ENCODE measurements at places on chromosomes 7 and 10.
A peak's percentile ranks its signal among the peaks of the same experiment; 100 is the strongest.

- DNase-seq = no peak
These were observed 35.8 kb upstream of the EZH2 start for GRCh38 chr7:148919859-148920258.

GRCh38 chr10:80471715-80472233 lies 17.7 kb downstream of the TSPAN14 start:
- DNase-seq = no peak

DNA sequence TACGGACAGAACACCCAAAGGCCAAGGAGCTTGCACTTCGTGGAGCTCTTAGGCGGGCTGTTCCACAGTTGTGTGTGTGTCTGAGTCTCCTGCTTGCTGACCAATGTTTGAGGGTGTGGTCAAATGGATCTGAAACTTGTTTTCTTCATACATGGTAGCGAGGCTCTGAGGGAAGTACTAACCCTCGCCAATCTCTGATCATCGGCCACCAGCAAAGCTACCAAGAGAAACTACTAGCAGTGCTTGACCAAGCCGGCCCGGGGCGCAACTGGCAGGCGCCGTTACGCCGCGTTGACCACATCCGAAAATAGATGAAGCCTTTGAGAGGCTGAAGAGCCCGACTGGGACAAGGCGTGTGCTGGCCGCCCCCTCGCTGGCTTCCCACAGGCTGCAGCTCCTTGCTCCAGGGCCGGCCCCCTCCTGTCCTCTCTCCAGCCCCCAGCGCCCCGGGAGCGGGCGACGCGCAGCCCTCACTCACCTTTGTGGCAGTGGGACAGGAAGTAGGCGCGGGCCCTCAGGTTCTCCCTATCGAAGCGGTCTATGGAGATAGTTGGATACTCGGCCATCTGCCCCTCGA lies 384 bp downstream of the DCLRE1C start:
- no peak for DNase-seq

DNA sequence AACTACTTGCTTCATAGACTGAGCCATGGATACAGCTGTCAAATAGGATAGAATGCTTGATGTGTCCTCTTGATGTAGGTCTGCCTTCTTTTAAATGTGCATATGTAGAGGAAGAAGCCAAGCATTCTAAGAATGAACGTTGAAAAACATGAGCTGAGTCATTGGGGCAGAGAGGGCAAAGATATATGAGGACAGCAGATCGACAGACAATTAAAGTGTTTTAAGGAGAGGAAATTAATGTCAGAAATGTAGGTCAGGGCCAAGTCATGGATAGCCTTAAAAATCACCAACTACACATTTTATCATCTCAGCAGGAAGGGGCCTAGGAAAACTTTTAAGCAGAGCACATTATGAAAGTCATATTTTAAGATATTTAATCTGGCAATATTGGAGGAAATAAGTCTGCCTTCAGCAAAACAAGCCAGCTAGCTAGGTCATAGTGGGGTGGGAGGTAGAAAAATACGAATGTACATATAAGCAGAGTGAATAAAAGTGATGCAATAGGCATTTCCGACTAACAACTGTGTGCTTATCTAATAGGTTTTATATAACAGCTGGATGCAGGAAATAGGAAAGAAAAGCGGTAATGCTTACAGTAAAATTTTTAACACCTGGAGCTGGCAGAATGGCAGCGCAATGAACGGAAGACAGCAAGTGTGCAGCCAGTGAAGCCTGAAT lies 638.3 kb upstream of the TPK1 start:
- no peak for DNase-seq

DNA sequence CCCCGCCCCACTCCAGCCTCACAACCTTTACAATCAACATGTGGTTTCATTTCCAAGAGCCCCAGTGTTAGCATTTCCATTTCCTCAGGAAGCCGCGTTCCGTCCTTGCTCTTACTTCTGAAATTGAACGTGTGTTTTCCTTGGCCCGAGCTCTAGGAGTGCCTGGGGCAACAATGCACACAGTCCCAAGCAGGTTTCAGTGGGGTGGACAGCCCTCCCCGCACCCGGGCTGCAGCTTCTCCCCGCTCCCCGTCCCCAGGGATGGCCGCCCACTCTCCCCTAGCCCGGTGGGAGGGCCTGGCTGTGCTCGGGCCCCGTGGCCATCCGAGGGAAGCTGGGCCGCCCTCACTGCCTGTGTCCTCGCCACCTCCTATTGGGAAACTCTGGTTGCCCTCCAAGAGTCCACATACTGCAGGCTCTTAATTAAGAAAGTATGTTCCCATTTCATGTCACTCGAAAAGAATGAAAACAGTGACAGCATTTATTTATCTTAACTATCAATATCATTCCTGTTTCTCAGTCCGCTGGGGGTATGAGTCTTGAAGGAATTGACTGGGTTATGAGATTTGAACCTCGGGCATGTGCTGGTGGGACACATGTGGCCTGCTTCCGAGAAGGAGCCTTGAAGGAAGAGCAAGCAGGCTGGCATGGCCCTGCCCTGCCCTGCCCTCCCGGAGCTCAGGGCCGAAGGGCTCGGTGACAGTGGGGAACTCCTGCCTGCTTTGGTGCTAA lies 163.8 kb downstream of the GRK5 start:
- DNase-seq = no peak

GRCh38 chr10:63537536-63537935 lies 16.3 kb downstream of the REEP3 start:
- DNase-seq = no peak

GRCh38 chr7:41103331-41103730 lies 599.6 kb downstream of the INHBA start:
- peak; percentile 6 for DNase-seq

- DNase-seq = no peak
These were observed 11.8 kb downstream of the MDFIC start for GRCh38 chr7:114933658-114934057.

- no peak for DNase-seq
These were observed 132.6 kb downstream of the CUL2 start for GRCh38 chr10:34957531-34957930.

DNA sequence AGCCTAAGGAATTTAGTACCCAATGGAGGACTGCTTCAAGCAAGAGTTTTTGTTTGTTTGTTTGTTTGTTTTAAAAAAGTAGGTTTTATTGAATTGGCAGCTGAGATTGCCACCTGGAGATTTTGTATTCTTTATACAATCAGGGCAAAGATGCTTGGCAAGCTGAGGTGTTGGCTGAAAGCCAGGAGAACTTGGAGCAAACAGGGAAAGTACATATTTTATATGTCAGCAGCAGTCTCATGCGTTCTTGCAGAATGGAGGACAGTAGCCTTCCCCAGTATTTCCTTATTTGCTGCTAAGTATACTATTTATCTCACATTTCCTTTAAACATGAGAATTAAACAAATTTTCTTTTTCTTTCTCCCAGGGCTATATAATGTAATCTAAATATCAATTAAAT lies 22.6 kb upstream of the ICA1 start:
- no peak for DNase-seq

DNA sequence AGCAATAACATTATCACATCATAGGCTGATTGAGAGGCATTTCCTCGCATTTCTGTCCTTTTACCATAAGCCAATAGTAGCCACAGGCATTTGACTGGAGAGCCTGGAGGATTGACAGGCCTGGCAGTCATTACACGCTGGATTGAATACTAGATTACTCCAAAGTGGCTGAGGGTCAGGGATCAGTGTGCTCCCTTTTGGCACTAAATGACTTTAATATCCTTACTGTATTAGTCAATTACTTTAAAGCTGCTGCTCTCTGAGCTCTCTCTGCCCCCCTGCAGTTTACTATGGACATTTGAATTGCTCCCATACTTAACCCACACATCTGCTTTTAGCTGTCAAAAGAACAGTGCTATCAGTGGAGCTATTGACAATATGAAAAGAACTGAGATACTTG lies 302.0 kb downstream of the TFEC start:
- no peak for DNase-seq

GRCh38 chr10:106991091-106991490 lies 173.4 kb downstream of the SORCS1 start:
- DNase-seq = no peak

- DNase-seq = no peak
These were observed 27.1 kb downstream of the MET start for GRCh38 chr7:116698930-116699721.

DNA sequence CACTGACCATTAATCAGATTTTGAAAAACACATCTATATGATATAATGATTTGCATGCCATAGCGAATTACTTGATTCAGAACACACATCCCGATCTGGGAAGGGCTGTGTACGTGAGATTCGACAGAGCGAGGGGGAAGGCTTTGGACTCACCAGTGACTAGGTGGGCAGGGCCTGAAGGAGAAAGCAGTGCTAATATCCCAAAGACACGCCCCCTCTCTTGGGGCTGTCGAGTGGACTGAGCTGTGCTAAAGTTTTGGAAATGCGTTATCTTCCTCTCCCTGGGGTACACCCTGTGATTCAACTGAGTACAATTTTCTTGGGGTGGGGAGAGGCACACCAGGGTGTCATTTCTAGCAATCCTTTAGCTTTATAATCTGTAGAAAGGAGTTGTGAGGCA lies 1.8 kb downstream of the LRRC17 start:
- no peak for DNase-seq

DNA sequence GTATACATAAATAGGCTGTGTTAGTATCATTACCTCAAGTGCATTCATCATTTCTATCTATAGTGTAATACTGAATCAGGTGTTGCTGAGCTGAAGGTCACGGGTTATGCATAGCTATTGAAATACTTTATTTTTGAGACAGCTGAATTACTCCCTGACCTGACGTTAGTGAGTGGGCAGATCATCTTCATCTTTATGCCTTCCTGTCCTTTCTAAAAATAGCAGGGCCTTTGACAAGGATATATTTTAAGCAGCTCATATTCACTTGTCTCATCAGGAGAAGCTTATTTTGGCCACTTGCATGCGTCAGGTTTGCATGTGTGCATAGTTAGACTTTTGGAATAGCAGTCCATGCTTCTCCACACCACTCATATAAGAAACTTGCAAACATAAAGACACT lies 63.6 kb upstream of the DKK1 start:
- DNase-seq = no peak

- no peak for DNase-seq
These were observed 35.1 kb downstream of the LRRC20 start for GRCh38 chr10:70347321-70347720.

DNA sequence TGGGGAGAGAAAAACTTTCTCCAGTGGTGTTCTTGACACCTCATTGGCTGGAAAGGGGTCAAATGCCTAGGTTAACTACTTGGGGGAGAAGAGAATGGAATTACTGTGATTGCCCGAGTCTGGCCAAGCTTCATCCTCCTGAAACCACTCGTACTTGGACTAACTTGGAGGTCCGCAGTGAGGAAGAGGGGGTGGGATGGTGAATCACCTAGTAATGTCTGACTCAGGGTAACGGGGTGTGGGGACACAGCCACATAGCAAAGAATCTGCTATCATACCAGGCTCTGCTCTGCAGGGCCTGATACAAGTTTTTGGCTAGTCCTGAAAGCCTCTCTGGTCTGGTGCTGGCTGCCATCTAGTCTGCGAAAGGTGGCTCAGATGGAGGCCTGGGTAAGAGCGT lies 190.9 kb downstream of the RPS24 start:
- no peak for DNase-seq

GRCh38 chr10:86730227-86730626 lies 26.2 kb upstream of the BMPR1A start:
- DNase-seq = peak; percentile 26

DNA sequence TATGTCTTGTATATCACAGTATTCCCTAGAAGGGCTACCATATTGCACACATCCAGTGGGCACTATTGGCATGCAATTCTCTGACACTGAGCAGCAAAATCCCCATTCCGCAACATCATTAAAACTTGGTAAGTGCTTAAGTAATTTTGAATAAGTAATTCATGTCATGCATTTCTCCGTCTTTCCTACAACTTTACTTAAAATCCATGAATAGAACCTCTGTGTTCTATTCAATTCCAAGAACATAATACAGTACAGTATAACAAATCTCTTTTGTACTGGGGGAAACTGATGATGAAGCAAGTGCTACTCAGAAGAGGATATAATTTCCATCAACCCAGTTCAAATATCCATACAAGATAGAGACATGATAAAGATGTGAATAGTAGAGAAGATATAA lies 80.9 kb upstream of the SEMA3C start:
- DNase-seq = no peak

GRCh38 chr10:57098146-57098545 lies 737.1 kb upstream of the ZWINT start:
- DNase-seq = no peak

- no peak for DNase-seq
These were observed 638 bp downstream of the BRAT1 start for GRCh38 chr7:2554661-2555111.

DNA sequence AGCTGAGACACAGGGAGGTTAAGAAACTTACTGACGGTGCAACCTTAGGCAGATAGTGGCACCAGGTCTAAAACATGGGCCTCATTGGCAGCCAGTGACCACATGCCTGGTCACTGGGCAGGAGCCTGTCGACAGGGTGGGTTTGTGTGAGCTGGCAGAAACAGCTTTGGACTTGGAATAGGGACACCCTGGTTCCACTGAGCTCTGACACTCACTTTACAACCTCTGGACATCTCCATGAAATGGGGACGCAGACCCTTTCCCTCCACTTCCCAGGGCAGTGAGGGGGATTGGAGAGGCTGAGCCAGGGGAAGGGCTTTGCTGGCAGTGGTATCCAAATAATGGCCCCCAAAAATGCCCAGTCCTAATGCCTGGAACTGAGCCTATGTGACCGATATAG lies 49.7 kb downstream of the OAT start:
- DNase-seq = no peak

DNA sequence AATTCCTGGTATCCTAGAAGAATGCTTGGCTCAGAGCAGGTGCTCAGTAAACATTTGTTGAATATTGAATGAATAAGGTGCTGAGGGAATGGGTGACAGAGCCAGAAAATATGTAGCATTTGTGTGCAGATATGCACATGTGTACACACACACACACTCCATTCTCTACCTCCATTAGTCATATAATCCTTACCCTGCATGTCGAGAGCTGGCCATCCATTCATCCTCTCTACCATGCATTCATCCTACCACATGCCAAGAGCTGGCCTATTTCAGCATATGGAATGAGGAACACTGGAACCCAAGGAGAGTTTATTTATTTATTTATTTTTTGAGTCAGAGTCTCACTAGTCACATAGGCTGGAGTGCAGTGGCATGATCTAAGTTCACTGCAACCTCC lies 284.8 kb downstream of the PLXNA4 start:
- no peak for DNase-seq

GRCh38 chr10:44439239-44439957 lies 54.5 kb upstream of the CXCL12 start:
- DNase-seq = no peak

Data from globus pallidus (tissue), 1 donor.